ENCODE measurements at places on chromosomes 5 and 9.

- DNase-seq, result peak; percentile 67
Measured at GRCh38 chr5:177426566-177427210, at the start of gene GRK6. GRK6 (plus strand) TSS chr5:177426676; CDS start chr5:177426846, 170 bp downstream.

GRCh38 chr9:95478335-95478734 lies 38.4 kb downstream of the PTCH1 start:
- DNase-seq, result no peak

- no peak for DNase-seq
Measured at GRCh38 chr5:655406-655805, 37.7 kb downstream of the TPPP start.

GRCh38 chr5:128093368-128093767 lies 9.8 kb downstream of the SLC12A2 start:
- DNase-seq, result no peak

GRCh38 chr5:76446776-76447175 lies 43.7 kb downstream of the IQGAP2 start:
- DNase-seq, result no peak

GRCh38 chr9:106503759-106504158 lies 359.2 kb upstream of the ZNF462 start:
- DNase-seq, result no peak
